CD4-positive, alpha-beta T cell treated with Interleukin-10 for 1 hour (primary cell): ENCODE measurements at places on chromosomes 1 and 21.

DNA sequence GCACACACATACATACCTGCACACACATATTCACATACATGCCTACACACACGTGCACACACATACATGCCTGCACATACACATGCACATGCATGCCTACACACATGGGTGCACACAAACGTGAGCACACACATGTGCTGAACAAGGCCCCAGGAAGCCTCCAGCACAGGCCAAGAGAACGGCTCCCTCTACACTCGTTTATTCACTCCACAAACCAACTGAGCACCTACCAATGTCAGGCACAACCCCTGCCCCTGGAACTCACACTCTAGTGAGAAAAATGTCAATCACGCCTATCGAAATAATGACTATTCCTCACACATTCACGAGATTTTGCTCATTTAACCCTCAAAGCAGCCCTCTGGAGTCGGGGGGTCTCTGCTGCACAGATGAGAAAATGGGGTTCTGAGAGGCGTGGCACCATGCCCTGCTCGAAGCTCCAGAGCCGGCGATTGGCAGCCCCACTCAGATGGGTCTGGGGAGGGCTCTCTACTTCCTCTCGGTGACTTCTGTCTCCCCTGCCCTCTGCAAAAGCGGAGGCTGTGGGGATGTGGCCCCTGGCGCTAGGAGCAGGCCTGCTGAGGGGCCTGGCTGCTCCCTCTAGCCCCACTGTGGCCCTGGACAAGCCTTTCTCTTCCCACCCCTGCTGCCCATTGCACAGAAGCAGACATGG, 90.2 kb upstream of the RUNX3 start:
- no peak for DNase-seq

- DNase-seq: peak; percentile 35
Observed at GRCh38 chr1:40861224-40862003, 749 bp downstream of the CITED4 start.

DNA sequence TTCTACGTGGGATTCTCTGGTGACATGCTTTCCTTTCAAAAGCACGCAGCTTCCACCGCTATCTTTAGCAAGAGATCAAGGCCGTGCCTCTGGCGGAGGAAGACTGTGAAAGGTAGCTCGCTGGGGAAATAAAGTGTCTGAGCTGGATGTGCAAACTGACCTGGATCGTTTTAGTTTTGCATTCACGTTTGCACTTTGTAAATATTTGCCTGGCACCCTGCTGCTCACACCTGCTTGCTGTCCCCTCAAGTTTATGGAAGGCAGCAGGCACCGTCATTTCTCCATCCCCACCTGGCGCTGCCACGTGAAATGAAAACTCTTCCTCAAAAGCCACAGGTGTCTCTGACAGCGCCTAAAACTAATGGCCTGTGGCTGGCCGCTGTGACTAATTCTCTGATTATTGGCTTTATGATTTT, 44.0 kb upstream of the TARDBP start:
- DNase-seq: no peak

DNA sequence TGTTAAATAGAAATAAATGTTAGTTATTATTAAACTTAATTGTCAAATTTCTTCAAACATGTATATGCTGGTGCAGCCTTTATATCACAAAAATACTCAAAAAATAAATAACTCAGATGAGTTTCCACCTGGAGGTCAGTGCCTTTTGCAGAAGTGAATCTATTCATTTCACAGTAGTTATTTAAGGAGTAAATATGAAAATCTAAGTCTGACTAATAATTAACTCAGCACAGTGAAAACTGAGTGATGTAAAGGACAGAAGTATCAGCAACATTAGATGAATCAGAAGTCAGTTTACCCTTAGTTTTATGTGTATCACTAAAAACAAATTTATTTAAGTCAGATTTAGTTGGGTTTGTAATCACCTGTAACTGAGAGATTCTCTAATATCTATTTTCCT, 2135.4 kb downstream of the MRPL39 start:
- no peak for DNase-seq

- peak; percentile 39 for DNase-seq
Observed at GRCh38 chr1:203754455-203754864, 10.5 kb upstream of the LAX1 start.

DNA sequence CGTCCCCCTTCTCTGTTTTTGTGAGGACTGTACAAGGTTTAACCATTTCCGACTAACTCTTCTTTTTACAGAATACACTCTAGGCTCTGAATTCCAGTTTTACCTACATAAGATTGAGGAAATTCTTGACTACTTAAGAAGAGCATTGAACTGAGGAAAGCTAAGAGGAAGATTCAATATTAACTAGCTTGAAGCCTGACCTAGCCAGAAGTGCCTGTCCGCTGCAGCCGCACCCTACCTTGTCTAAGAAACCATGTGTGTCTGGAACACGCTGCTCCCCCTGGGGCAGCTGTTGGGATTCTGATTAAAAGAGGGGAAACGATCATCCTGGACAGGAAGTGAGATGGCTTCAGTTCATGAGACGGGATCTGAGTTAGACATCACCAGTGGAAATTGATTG, 28.9 kb downstream of the CA6 start:
- DNase-seq: no peak

- DNase-seq: no peak
Observed at GRCh38 chr21:14871861-14872260, 192.9 kb downstream of the NRIP1 start.

DNA sequence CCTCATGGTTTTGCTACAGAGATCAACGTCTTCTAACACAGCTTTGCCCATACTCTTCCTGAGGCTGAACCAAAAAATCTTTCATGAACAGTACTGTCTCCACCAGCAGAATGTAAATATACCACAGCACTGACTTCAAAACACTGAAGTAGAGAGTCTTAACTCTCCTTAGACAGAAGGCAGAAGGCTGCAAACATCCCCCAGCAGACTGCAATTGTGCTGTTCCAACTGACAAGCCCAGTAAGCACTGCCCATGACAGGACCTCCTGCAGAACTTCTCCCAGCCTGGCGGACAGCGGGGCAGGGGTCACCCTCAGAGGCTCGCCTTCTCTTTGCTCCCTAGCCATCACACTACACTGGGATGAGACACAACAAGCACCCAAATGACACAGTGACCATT, 218.7 kb downstream of the RERE start:
- no peak for DNase-seq

GRCh38 chr1:245205396-245205795, 50.6 kb downstream of the KIF26B start:
- DNase-seq: no peak

DNA sequence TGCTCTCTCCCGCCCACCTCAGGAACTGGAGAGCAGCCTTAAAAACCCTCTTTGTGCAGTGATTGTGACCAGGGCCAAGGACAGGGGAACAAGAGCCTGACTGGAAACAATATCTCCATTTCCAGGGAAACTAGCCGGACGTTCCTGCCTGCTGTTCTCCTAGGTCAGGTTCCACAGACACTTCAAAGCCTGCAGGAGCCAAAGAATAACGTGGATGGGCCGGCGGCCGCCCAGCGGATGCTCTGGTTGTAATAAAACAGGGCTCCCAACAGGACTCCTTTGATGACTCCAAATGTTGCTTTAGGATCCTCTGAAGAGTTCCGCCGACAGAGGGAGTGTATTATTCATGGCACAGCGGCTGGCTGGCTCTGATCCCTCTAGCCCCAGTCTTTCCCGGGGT, 162.2 kb downstream of the PLXNA2 start:
- no peak for DNase-seq

DNA sequence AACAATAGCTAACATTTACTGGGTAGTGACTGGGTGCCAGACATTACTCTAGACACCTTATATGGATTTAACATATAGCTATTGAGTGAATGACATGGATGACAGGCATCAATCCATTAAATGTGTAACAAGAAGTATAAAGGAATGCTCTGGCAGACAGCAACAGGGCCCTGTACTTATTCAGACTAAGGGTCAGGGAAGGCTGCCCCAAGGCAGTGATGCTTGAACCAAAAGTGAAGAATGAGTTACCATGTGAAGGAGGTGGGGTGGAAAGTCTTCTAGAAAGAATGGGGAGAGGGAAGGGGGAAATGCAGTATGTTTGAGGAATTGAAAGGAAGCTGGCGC, 8.3 kb upstream of the PTPRF start:
- DNase-seq: no peak

DNA sequence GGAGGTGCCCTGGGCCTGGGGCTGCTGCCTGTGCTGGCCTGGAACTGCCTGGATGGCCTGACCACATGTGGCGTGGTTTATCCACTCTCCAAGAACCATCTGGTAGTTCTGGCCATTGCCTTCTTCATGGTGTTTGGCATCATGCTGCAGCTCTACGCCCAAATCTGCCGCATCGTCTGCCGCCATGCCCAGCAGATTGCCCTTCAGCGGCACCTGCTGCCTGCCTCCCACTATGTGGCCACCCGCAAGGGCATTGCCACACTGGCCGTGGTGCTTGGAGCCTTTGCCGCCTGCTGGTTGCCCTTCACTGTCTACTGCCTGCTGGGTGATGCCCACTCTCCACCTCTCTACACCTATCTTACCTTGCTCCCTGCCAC, 1.8 kb downstream of the GPR3 start:
- no peak for DNase-seq

- no peak for DNase-seq
Observed at GRCh38 chr1:44029260-44029910, 1.9 kb downstream of the SLC6A9 start.

DNA sequence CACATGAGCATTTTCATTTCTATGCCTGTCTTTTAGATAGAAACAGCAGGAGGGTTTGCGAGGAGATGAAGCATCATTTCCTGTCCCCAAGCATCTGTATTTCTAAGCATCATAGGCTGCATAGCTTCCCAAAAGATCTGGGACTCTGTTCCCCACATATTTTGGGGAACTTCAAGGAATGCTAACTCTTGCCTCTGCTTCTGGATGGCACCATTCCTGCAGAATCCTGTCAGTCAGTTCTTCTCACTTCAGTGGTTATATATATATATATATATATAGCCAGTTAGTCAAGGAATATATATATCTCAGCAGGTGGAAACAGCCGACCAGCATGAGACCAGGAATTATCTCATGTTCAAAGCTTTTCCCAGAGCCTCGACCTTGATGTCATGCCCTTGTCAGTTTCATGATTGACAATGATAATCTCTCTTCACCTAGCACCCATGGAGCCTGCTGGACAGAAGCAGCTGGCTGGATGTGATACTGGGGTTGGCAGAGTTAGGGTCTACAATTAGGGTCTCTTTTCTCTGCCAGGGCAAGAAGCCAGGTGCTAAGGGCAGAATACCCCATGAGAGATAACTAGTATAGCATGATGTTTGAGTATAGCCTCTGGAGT, 2.4 kb downstream of the PFKFB2 start:
- DNase-seq: no peak

- no peak for DNase-seq
Observed at GRCh38 chr21:44730951-44731579, 19.7 kb upstream of the TSPEAR start.

DNA sequence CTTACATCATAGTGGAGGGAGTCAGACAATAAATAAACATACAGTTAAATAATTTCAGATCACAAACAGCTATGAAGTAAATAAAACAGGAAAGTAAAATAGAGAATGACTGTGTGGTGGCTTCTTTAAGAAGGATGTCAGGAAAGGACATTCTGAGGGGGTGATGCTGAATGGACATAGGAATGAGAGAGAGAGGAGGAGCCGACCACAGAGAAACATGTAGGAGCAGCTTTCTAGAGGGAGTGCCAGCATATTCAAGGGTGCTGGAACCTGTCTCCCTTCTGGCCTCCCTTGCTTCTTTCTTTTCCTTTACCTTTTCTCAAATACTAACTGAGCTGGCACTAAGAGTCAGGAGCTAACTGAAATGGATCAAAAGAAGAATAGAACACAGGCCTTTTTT, 20.5 kb upstream of the BCL10 start:
- DNase-seq: no peak

DNA sequence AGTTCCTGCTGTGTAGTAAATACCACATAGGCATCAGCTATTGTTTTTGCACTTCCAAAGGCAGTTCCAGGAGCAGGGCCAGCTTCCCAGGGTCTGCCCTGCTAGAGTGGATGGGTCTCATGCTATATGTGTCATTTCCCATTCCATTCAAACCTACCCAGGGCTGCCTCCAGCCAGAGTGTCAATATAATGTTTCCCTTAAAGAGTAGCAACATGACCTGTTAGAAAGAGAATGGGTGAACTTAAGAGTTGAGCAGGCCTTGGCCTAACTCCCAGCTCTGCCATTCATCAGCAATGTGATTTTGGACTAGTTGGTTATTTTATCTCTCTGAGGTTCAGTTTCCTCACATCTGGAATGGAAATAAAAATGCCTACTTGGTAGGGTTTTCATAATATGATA, 44.9 kb downstream of the RAB3B start:
- no peak for DNase-seq

DNA sequence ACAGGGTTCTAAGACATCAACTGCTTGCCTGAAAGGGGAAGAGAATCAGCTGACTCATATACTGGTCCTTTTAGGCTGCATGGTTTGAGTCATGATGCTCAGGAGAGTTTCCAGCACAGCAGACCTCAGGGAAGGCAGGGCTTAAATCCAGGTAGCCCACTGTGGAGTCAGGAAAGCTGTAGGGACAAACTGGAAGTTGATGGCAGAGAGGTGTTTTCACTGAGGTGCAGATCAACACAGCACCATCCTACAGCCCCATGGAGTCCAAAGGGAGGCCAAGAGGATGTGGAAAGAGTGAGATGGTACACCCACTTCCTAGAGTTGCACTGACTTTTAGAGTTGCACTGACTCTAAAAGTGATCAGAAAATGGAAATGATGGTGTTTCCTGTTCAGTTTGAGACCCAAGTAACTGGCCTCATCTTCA, 252.4 kb upstream of the DUSP10 start:
- no peak for DNase-seq
